Hypothalamus (tissue), 51 donors: ENCODE measurements at places on chromosomes 3 and 15.

GRCh38 chr3:42898896-42899675, 6.9 kb upstream of the ZNF662 start:
- DNase-seq, result no peak

DNA sequence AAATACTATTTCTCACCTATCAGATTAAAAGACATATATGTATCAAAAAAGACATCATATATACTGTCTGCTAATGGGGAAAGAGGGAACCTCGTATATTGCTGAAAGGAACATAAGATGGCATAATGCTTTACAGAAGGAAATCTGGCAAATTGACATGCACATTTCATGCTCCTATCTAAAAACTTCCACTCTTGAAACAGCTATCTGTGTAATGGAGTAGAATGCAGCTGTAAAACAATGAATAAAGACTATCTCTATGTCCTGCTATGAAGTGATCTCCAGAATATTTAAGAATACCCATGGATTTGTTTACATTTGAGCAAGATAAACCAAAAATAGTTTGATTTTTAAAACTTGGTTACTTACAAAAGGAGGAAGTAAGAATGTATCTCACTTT, 107.4 kb downstream of the TBL1XR1 start:
- DNase-seq, result no peak

DNA sequence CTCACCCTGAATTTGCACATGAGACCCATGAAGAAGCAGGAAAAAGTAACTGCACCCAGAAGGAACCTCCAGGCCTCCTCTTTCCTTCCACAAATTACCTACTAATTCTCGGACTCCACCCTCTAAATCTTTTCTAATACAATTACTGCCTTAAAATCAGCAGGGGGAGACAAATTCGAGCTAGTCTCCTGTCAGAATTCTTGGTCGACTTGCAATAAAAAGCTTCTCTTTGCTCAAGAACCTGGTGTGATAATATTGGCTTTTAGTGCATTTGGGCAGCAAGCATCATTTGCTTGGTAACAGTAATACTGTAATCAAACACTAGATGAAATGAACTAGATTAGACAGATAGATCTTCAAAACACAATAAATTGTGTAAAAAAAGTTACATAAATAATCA, 281.9 kb downstream of the RAP2B start:
- no peak for DNase-seq

GRCh38 chr15:58311556-58311955, 120.2 kb upstream of the LIPC start:
- no peak for DNase-seq

DNA sequence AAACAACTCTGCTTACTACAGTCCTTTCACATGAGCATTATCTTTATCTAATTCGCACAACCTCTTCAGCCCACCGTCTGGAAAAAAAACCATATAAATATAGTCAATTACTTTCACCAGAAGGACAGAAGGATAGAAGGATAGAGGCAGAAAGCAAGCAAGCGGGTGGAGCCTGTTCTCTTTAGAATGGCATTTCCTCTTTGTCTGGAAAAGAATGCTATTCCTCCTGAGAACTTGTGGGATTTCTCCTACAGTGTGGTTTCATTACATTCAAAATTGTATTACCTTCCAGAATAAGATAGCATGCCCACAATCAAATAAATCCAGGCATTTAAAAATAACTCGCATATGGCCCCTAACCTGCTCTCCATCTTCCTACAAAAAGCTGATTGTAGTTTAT, 23.1 kb downstream of the SLC30A4 start:
- no peak for DNase-seq

DNA sequence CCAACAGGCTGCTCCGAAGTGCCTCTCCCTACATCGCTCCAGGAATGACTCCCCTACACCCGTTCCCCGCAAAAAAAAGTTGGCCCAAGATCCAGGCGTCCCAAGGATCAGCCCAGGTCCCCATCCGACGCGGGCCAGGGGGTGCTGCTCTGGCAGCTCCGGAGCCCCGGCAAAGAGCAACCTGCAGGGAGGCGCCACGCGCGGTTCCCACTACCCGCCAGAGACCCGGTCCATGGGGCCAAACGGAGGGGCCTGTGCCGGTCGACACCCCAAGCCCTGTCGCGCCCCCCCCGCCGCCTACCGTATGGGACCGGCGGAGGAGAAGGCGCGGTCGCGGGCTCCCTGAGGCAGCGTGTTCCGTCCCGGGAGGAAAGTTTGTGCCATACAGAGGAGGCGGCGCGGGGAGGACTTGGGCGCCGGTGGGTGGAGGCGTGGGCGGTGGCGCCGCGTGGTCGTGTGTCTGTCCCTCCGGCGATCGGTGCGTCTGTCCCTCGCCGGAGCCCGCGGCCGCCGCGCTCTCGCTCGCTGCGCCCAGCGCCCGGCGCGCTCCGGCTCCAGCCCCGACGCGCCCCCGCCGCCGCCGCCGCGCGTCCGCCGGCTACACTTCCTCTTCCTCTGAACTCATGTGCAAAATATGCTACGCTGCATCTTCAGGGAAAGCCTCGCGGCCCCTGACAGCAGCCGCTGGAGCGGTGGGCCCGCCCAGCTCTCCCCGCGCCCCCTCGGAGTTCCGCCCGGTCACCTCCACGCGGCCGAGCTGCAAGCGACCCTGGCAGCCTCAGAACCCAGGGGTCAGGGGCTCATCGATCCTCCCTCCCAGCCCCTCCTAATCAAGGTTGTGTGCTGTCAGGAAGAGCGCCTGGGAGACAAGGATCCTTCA, at the start of gene RFTN1:
Gene RFTN1 (minus strand): TSS at position 559 of the 880 bp plus-strand sequence. CDS start 19,830 bp downstream, outside the sequence.
- no peak for DNase-seq

DNA sequence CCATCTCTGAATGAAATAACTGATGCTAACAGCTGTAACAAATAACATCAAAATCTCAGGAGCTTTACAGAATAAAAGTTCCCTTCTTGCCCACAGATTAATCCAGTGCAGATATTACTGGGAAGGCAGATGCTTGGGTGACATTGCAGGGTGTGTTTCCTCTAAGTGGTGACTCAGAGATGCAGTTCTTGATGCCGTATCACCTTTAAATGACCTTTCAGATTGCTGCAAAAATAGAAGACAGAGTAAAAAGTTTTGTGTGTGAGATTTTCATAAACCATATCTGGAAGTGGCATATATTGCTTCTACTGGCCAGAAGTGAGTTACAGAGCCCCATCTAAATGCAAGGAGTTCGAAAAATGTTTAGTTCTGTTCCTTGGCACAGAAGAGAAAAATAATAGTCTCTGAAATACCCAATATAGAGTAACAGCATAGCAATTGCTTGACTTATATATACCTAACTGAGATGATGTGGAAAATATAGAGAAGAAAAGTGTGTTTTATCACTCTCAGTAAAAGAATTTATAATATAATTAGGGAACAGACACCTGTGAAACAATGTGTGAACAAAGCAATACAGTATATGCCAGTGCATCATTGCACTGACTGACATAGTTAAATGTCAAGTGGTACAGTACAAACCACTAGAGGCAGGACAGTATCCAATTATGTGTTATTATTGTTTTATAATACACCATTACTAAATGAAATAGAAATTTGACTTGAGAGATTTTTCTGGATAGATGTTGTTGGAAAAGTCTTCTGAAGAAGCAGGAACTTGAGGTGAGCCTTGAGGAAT, 430.7 kb upstream of the CBLB start:
- no peak for DNase-seq

DNA sequence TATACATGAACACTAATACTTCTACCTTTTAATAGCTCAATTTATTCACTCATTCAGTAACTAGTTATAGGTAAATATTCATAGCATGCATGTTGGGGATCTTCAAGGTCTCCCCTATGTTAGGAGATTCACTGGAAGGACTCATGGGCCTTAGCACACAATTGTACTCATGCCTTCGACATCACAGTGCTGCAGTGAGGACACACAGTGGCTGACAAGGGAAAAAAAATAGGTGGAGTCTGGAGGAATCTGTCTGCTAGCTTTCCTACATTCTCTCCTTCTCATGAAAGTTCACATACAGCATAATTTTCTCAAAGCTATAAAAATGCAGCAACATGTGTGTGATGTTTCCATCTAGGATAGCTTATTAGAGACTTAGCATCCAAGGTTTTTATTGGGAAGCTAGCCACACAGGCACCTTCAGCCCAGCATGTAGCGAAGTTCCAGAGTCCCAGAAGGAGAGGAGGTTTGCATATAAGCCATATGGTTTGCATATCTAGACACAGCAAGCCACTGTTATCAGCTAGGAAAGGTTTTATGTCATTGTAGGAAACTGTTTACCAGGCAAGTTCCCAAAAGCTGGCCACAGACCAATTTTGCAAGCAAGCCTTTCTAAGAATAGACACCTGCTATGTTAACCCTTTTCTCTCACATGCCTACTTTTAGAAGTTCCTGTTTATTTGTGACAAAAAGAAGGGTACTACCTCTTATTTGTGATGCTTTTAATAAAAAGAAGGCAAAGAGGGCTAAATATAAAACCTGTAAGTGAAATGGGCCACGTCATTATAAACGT, 46.4 kb downstream of the MORC1 start:
- DNase-seq, result no peak

GRCh38 chr3:149235599-149236424, 14.2 kb upstream of the CP start:
- no peak for DNase-seq

DNA sequence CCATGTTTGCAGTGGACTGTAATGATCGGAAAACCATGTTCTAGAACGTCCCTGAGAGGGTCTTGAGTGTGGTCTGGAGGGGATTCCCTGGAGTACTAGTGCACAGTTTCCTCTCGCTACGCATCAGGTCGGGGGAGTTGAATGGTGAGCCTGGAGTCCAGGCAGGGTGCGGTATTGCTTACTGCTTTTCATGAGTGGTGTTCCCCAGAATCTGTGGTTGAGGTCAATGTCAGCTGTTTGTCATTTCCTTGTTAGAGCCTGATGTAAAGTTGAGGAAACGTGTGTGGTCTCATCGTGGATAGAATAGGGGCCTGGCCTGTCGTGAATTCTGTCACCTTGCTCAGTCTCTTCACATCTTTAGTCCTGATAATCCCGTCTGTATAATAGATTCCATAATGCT, 328.2 kb upstream of the LRRFIP2 start:
- no peak for DNase-seq

DNA sequence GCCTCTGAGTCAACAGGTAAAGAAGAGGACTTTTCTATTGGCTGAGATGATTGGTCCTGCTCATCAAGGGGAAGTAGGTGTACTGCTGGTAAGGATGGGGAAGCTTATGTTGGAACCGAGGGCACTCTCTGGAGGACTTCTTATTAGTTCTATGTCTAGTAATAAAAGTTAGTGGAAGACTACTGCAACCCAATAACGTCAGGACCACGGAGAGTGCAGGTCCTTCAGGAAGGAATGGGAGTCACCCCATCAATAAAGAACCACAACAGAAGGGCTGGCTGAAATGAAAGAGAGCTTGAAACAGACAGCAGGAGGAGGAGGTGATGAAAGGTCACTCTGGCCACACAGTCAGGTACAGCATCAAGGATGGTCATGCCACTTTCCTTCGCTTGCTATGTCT, 68.8 kb upstream of the PRR23E start:
- DNase-seq, result no peak

- DNase-seq, result no peak
These were observed 73.8 kb upstream of the ZBED2 start for GRCh38 chr3:111668888-111669488.

DNA sequence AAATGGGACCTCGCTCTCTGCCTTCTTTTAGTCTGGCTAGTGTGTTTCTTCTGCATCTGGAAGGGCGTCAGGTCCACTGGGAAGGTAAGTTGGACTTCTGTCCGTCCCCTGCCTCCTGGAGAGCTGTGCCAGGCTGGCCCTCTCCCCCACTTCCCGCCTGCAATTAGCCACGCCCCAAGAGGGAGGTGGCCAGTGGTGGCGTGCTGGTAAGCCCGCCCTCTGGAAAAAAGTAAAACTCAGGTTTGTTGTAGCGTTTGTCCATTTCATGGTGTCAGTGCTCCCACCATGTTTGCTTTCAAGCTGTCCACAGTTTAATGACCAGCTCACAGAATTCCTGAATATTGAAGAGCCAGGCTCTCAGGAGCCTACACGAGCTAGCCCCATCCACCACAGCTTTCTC, 55.6 kb downstream of the SLC6A6 start:
- no peak for DNase-seq

- no peak for DNase-seq
These were observed 7.8 kb downstream of the EIF1B start for GRCh38 chr3:40317061-40317855.

- no peak for DNase-seq
These were observed 304.3 kb downstream of the TLE3 start for GRCh38 chr15:69793431-69793780.

- DNase-seq, result no peak
These were observed 209.5 kb upstream of the LRRN1 start for GRCh38 chr3:3589715-3590130.
